ENCODE measurements at places on chromosomes 7 and 10.

- H3K27ac ChIP-seq = peak overlapping the region; percentile 94
- peak; percentile 85 for DNase-seq
- peaks cover 6% of the 10 kb centered on the region for H3K36me3 ChIP-seq
- no peaks in the 10 kb centered on the region for H3K27me3 ChIP-seq
Observed at GRCh38 chr7:143882604-143883078, 19.3 kb downstream of the TCAF1 start.

GRCh38 chr10:5656737-5657579 lies 9.4 kb downstream of the ASB13 start:
- no peak overlapping the region for H3K27ac ChIP-seq
- H3K27me3 ChIP-seq = peaks cover 6% of the 10 kb centered on the region
- DNase-seq = no peak
- H3K4me3 ChIP-seq = no peak overlapping the region
- H3K36me3 ChIP-seq = no peaks in the 10 kb centered on the region

DNA sequence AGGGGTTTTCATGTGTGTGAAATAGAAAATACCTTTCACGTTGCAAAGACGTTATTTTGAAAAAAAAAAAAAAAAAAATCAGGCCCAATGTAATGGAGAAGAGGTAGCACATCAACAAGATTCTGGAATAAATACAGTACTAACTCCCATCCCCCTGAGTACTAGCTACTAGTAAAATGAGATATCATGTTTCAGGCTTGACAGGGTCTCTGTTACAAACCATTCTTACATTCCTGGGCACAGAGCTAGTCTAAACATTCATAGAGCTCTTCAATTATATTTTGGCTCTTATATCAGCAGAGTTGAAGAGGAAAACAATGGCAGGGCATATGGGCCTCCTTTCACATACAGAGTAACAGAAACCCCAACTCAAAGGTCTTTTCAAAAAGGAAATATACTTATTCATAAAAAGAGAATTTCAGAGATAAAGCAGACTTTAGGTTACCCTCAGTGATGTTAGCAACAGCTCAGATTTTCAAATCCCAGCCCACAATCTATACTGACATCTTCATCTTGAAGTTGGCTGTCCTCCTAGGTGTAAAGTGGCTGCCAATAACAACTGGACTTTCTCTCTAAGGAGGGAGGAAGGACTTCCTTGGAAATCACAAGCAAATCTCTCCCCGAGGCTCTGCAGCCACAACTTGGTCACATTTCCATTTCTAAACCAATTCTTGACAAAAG lies 18.6 kb downstream of the C7orf33 start:
- peaks cover 14% of the 10 kb centered on the region for H3K27me3 ChIP-seq
- no peaks in the 10 kb centered on the region for H3K36me3 ChIP-seq

GRCh38 chr10:93806903-93807302 lies 49.2 kb downstream of the LGI1 start:
- H3K36me3 ChIP-seq = no peaks in the 10 kb centered on the region
- peaks cover 7% of the 10 kb centered on the region for H3K4me1 ChIP-seq
- no peak for DNase-seq
- no peaks in the 10 kb centered on the region for H3K27me3 ChIP-seq
- no peak overlapping the region for H3K27ac ChIP-seq

DNA sequence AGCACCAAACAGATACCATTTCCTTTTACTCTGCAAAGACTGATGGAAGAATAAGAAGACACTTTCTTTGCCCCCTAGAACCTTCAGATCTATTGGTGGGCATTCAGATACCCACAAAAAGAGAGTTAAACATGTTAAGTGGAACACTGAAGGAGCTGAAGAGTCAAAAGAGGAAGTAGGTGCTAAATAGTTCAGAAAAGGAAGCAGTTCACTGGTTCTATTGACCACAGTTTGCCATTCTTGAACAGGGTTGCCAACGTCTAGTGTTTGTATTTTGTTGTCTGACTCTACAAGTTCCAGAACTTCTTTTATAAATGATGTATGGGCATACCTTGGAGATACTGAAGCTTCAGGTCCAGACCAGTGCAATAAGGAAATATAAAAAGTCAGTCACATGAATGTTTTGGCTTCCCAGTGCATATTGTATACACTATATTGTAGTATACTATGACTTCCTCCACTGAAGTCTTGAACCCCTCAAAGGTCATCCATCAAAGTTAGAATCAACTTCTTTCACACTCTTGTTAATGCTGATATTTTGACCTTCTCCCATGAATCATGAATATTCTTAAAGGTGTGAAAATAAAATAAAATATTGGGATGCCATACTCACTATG lies 47.5 kb upstream of the AGR3 start:
- no peaks in the 10 kb centered on the region for H3K27me3 ChIP-seq
- H3K27ac ChIP-seq = no peak overlapping the region
- peaks cover 5% of the 10 kb centered on the region for H3K4me1 ChIP-seq
- H3K4me3 ChIP-seq = no peak overlapping the region
- DNase-seq = no peak
- H3K36me3 ChIP-seq = no peaks in the 10 kb centered on the region

- peaks cover 8% of the 10 kb centered on the region for H3K36me3 ChIP-seq
- no peak for DNase-seq
- no peak overlapping the region for H3K4me3 ChIP-seq
- H3K27me3 ChIP-seq = peaks cover 6% of the 10 kb centered on the region
- no peak overlapping the region for H3K27ac ChIP-seq
Observed at GRCh38 chr7:37209195-37209594, 239.5 kb downstream of the ELMO1 start.

GRCh38 chr10:14253079-14253478 lies 77.6 kb downstream of the FRMD4A start:
- no peak for DNase-seq
- no peak overlapping the region for H3K27ac ChIP-seq
- peaks cover 14% of the 10 kb centered on the region for H3K27me3 ChIP-seq
- no peak overlapping the region for H3K4me3 ChIP-seq
- H3K36me3 ChIP-seq = no peaks in the 10 kb centered on the region
- peaks cover 7% of the 10 kb centered on the region for H3K4me1 ChIP-seq

DNA sequence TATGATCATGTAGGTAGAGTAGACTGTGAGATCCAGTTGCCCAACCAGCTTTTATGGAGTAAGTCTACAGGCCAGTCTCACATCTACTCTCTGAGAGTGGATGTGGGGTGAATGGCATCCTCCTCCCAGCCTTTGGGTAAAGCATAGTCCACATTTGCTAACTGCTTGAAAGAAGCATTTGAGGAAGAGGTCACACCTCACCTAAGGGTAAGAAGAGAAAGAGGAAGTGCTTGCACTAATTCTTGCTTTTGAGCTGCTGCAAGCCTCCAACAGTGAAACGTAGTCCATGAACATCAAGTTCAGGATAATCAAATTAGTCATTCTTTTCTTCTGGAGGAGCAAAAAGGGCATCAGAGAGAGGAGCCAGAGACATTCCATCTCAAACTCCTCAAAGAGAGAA lies 93.9 kb upstream of the AGR3 start:
- H3K27ac ChIP-seq = no peak overlapping the region
- no peak overlapping the region for H3K4me3 ChIP-seq
- no peak for DNase-seq
- no peaks in the 10 kb centered on the region for H3K4me1 ChIP-seq

DNA sequence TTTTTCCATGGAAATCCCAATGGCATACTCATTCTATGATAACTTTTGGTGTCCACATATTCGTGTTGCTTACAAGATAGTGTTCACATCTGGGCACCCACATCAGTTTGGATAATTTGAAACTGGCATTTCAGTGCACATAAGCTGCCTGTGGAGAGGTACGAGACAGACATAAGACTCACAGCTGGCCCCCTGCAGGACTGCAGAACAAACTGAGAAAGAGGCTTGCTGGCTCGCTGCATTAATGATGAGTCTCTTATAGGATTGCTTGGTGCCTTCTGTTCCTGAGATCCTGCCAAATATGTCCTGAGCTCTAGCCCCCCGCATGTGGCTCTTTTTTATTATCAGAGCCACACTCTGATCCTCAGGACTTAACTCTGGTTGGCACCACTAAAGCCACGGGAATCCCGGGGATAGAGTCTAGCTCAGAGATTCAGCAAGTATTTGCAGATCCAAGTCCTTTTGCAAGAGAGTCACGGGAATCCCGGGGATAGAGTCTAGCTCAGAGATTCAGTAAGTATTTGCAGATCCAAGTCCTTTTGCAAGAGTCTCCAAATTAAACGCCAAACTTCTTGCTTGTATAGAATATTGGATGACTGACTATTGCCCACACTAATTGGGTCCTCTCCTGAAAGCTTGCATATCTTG lies 34.0 kb upstream of the JCAD start:
- DNase-seq = no peak
- no peak overlapping the region for H3K27ac ChIP-seq
- H3K4me3 ChIP-seq = no peak overlapping the region
- no peaks in the 10 kb centered on the region for H3K36me3 ChIP-seq

DNA sequence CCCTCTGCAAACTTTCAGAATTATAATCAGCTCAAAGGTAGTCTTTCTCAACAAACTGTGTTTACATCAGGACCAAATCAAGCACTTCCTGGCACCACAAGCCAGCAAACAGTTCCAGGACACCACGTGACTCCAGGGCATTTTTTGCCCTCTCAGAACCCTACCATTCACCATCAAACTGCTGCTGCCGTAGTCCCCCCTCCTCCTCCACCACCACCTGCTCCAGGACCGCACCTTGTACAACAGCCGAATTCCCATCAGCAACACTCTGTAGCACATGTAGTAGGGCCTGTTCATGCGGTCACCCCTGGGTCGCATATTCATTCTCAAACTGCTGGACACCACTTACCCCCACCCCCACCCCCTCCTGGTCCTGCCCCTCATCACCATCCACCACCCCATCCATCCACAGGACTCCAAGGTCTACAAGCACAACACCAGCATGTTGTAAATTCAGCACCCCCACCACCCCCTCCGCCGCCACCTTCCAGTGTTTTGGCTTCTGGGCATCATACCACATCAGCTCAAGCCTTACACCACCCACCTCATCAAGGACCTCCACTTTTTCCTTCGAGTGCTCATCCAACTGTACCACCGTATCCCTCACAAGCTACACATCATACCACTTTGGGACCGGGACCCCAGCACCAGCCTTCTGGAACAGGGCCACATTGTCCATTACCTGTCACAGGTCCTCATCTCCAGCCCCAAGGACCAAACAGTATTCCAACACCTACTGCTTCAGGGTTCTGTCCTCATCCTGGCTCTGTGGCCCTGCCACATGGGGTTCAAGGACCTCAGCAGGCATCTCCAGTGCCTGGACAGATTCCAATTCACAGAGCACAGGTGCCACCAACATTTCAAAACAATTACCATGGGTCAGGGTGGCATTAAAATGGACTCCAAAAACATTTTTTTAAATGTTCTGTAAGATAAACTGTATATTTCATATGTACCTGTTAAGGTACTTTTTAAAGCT lies 98.7 kb downstream of the KMT2E start:
- peaks cover 72% of the 10 kb centered on the region for H3K36me3 ChIP-seq
- peak overlapping the region; percentile 97 for H3K27ac ChIP-seq
- no peak overlapping the region for H3K4me3 ChIP-seq
- H3K27me3 ChIP-seq = peaks cover 4% of the 10 kb centered on the region
